ENCODE measurements at places on chromosomes 4 and X.

DNA sequence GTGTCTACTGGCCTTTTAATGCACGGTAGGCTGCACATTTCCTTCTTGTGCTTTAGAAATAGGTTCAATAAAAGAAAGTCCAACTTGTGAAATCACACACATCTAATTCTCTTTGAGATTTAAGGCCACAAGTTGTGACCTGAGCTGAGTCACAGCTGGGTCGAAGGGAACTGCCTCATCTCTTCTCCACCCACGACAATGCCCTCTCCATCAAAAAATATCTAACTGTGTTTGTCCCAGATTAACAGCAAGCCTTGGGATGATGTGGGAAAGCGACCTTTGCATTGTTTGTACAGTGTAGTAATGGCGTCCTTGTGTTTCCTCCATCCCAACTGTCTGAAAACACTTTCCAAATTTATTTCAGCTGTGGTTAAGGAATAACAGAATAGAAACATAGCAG lies 168.9 kb downstream of the AMELX start:
- DNase-seq, result peak; percentile 13

GRCh38 chr4:126395664-126396063 lies 1080.9 kb downstream of the FAT4 start:
- DNase-seq, result peak; percentile 44

GRCh38 chr4:185411849-185412248 lies 13.9 kb downstream of the UFSP2 start:
- no peak for DNase-seq

GRCh38 chrX:20441123-20441522 lies 174.4 kb upstream of the RPS6KA3 start:
- no peak for DNase-seq

GRCh38 chr4:154492288-154492687 lies 689 bp upstream of the DCHS2 start:
- no peak for DNase-seq

DNA sequence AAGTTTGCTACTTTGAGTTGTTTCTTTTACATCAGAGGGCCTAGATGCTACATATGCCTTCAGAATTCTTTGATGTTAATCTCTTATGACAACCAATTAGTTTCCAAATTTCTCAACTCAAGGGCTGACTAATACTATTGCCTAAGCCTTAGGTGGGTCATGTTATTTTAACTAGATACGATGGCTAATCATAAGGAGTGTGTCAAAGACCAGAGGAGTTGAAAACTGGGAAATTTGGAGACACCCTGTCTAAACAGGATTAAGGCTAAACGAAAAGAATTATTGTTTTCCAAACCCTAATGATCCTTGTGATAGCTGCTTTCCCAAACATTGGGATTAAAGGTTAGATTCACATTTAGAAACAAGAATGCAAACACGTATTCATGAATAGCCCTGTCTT lies 228.5 kb downstream of the PCDH7 start:
- DNase-seq, result peak; percentile 93

GRCh38 chrX:112066813-112067212 lies 15.8 kb downstream of the TRPC5 start:
- no peak for DNase-seq

GRCh38 chr4:125734504-125734903 lies 419.7 kb downstream of the FAT4 start:
- no peak for DNase-seq

DNA sequence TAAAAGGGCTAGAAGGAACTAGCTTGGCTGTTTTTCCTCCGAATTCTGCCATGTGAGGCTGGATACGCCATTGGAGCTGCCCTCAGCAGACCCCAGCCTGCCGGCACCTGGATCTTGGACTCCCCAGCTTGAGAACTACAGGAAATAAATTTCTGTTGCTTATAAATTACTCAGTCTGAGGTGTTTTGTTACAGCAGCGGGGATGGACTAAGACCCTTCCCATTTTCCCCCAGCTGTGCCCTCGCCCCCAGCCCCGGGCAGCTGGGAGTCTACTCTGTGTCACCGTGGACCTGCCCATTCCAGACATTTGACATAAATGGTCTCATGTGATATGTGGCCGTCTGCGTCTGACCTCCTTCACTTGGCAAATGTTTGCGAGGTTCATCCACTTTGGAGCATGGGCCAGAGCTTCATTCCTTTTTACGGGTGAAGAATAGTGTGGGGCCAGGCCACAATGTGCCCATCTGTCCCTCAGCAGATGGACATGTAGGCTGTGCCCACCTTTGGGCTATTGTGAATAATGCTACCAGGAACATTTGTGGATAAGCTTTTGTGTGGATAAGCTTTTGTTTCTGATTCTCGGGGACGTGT lies 30.7 kb upstream of the SPON2 start:
- no peak for DNase-seq

DNA sequence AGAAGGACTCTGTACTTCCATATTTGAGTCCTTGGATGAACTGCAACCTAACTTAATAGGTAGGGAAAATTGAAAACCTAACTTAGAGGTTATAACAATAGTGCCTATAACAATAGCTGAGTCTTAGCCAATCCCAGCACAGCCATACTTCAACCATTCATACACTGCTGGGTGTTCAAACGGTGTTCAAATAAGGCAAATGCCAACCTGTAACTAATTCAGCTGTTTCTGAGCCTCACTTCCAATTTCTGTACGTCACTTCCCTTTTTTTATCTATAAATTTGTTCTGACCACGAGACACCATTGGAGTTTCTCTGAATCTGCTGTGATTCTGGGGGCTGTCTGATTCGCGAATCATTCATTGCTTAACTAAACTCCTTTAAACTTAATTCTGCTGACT lies 9.6 kb upstream of the GRSF1 start:
- DNase-seq, result no peak

GRCh38 chr4:173091958-173092357 lies 76.7 kb upstream of the GALNT7 start:
- no peak for DNase-seq

DNA sequence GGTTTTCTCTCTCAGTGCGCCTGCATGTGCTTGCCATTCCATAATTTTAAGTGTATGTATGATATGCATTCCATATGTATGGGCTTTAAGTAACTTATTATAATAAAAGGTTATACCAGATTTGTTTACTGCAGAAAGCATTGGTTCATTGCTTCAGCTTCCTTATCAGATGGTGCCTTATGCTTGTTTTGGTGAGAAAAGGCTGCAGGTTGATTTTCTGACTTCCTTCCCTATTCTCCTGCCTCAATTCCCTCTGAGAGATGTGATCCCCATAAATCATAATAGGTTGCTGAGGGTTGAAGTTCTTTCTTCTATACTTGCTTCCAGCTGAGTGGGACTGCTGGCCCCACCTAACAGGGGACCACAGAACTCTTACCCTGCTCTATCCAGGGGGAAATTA lies 10.3 kb upstream of the CEP135 start:
- DNase-seq, result no peak

- peak; percentile 77 for DNase-seq
These were observed 6.8 kb upstream of the S100G start for GRCh38 chrX:16643176-16643575.

DNA sequence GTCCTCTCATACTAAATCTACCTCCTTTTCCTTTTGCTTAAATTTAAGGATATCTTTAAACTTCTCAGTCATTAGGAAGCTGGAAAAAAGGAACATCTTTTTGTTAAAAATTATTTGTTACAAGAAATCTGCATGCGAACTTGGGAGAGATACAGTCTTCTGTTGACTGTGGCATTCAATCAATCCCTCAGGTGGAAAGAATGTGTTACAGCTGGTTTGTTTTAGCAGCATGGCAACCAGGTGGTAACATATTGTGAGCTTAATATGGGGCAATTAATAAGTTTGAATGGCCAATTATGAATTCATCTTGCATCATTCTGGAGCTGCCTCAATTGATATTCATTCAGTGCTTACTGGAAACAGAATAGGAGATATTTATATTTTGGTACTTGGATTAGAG lies 135.0 kb downstream of the GC start:
- no peak for DNase-seq

DNA sequence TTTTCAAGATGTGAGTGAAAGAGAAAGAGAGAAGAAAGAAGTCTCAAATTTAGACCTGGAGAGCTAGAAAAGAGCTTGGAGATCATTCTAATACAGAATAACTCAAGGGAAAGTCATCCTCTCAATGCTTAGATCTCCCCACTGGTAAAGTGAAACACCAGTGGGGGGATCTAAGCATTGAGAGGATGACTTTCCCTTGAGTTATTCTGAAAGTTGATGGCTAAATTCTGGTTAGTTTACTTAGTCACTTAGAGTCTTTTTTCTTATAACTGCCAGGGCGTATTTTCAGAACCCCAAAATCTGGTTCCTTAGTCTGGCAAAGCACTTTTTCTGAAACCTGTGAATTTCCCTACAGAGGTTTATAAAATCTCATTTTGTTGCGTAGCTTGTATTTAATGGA lies 198.6 kb downstream of the ARHGAP24 start:
- DNase-seq, result no peak

- DNase-seq, result peak; percentile 83
These were observed 92.4 kb upstream of the AP1S2 start for GRCh38 chrX:15946783-15947580.

- no peak for DNase-seq
These were observed 18.3 kb downstream of the AMER1 start for GRCh38 chrX:64186974-64187761.

DNA sequence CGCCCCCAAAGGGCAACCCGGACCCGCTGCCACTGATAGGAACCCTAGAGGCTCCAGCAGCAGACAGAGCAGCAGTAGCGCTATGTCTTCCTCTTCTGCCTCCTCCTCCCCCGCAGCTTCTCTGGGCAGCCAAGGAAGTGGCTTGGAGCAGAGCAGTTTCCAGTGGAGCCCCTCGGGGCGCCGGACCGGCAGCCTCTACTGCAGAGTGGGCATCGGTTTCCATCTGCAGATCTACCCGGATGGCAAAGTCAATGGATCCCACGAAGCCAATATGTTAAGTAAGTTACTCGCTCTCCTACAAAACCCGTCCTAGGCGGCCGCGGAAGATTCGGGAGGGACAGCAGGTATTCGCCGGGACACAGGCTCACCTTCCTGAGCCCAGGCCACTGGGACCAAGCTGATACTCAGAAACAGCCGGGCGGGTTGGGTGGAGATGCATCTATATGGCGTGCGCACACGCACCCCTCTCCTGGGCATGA lies 477 bp downstream of the FGF5 start:
- DNase-seq, result peak; percentile 47

DNA sequence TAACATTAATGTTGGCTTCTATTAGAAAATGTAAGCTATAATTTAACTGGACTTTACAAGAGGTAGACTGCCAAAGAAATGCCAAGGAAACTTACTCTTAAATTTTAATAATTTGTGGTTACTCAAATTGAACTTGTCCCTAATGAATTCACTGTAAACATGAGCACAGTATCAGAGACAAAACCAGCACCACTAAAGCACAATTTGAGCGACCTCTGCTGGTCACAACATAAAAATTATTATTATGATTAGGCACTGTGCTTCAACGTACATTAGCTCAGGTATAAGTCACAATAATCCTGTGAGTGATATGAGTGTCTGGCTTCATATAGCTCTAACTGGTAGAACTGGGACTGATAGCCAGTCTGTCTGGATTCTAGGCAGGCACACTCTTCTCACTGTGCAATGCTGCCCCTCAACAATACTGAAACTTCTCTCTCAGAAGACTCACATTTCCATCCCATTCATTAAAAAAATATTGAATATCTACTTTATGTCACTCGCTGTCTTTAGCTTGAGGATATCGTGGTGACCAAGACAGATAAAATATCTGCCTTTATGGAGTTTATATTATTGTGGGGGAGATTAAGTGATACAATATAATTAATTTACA lies 8.0 kb downstream of the NUDT6 start:
- peak; percentile 39 for DNase-seq

GRCh38 chr4:185352741-185353140 lies 43.0 kb downstream of the LRP2BP start:
- DNase-seq, result no peak

DNA sequence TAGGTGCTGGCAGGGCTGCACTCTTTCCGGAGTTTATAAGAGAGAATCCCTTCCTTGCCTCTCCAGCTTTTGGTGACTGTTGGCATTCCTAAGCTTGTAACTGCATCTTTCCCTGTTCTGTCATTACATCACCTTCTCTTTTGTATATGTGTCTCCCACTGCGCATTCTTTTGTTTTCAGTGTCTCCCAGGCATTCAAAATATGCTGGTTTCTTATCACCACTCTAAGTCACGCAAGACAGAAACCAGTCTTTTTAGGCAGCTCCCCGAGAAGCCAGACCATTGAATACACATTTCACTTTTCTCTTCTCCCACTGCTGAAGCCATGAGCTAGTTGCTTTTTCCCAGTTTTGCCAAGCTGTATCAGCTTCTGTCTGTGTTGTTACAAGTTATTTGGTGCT lies 71.0 kb downstream of the LAS1L start:
- peak; percentile 18 for DNase-seq

DNA sequence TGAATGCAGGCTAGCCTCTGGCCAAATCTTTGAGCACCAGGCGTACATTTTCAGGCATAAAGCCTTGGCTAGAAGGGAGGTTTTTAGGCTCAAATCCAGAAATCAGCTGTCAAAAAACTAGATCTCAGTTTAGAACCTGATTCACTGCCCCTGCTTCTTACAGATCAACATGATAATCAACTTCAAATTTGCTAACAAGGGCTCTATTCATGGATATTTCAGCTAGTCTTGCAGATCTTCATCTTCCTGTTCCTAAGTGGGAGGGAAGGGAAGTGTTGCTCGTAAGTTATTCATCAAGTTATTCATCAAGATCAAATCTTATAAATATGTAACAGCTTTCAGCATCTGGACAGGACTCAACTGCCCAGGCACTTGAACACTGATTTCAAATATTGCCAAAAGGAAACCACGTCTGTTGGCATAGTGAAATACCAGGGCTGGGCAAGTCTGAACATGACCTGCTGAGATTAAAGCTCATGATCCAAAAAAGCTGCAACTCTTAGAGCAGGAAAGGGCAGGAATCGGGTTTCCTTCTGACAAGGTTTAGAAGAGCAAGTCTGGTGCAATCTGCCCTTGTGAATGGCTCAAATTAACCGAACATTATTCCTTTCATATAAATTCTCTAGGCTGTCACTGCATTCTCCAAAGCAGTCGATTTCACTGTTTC lies 200.3 kb downstream of the PDGFC start:
- DNase-seq, result peak; percentile 54

- DNase-seq, result peak; percentile 77
These were observed 63.0 kb downstream of the ZNF732 start for GRCh38 chr4:242121-242848.

GRCh38 chr4:102988429-102989020 lies 31.0 kb downstream of the SLC9B1 start:
- DNase-seq, result no peak

DNA sequence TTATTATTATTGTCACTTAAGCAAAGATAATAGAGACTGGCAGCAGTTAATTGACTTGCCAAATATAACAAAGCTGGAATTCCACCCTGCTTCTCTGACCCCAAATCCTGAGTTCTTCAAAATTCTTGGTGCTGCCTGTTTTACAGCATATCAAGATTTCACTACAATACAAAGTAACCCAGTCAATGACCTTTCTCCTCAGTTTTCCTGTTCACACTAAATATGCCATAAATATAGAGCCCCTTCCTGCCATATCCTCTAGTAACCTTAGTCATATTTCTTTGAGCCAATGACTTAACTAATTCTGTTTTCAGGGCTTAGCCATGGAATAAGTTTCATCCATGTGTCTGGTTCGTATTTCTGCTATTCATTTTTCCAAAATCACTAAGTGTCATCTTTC lies 315.3 kb upstream of the HS3ST1 start:
- DNase-seq, result no peak

All from amniotic epithelial cell (primary cell).